Calu3 (cell line): ENCODE measurements at places on chromosomes 2 and 18. TPM values are rescaled to one million over a fixed set of nuclear protein-coding genes. Genes with fewer than 3 reads are reported as not detected.

DNA sequence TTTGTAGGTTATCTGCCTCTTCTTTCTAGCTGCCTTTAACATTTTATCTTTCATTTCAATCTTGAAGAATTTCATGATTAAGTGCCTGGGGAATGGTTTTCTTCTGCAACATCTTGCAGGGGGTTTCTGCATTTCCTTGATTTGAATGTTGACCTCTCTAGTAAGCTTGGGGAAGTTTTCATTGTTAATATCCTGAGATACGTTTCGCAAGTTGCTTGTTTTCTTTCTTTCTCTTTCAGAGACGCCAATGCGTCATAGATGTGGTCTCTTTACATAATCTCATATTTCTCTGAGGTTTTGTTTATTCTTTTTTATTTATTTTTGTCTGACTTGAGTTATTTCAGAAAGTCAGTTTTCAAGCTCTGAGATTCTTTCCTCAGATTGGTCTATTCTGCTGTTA lies 225.7 kb downstream of the XIRP2 start:
- DNase-seq, result no peak

- no peak for DNase-seq
These were observed 115.8 kb upstream of the PDE1A start for GRCh38 chr2:182542501-182543258.

GRCh38 chr2:1750933-1751766 lies 6.8 kb upstream of the PXDN start:
- DNase-seq, result peak; percentile 29

DNA sequence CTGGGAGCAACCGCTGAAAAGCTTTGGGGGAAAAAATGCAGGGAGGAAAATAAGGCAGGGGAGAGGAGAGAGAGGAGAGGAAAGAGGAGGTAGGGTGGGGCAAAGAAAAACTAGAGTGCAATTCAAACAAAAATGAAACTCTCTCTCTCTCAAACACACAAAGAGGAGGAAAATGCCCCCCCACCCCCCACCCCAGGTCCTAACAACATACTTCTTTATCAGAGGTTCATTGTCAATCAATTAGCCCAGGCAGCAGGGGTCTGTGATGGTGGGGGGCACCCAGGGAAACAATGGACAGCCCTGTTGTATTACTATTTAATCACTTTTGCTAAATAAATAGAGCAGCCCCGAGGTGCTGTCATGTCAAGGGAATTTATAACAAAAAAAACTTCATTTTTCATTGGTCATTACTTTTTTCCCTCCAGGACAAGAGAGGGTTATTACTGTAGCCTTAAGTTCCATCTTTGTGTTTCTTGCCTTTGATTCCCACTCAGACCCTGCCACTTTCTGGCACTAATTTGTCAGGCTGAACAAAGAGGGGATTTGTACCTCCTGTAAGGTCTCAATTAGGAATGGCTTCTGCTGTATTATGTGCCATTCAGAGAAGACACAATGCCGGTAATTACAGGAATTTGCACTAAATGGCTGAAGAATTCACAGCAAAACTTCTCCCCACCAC lies 55.0 kb downstream of the PLEKHM3 start:
- no peak for DNase-seq

- DNase-seq, result peak; percentile 20
These were observed 50.9 kb downstream of the SP3 start for GRCh38 chr2:173914055-173914927.

DNA sequence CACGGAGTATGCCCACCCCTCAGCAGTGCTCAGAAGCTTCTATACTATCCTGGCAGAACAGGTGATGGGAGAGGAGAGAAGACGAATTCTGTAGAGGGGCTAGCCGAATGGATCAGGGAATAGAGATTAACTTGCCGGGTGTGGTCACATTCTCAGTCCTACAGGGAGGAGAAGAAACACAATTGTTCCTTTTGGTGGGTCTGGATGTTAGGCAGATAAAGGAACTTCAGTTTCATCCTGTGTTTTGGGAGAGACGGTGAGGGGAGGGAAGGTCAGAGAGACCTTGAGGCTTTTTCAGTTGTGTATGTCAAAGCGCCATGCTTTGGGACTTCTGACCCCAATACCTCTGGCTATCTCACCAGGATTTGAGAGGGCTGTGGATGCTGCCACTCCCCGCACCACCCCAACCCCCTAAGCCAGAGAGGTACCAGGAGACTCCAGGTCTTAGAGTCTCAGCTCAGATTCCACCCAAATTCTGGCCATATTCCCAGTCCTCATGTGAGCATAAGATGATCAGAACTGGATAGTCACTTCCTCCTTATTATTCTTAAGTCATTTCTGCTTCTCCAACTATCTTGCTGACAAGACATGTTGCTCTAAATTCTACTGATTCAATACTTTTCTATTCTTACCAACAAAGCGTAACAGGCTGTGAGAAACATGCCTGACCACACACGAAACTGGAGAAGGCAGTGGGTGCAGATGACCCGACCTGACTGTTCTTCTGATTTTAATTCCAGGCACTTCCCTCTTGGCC lies 2.3 kb upstream of the TMEM37 start:
- no peak for DNase-seq

- DNase-seq, result no peak
These were observed 276.9 kb downstream of the PTPRM start for GRCh38 chr18:7844017-7844416.

- DNase-seq, result peak; percentile 8
These were observed 3.7 kb upstream of the UGT1A6 start for GRCh38 chr2:233689031-233689430.

DNA sequence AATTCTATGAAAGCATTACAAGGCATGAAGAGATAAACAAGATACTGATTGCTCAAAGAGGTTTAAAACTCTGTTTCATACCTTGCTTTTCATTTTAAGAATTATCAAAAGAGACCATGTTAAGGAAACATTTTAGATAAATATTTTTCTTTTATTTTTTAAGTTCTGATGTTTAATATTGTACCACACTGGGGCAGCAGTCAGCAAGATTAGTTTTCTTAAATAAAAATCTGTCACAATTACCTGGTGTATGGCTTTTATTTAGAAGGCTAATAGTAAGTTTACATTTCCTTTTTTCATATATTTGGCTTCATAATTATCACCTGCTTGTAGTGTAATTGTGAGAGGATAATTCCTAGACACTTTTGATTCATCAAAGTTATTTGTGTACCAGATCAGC lies 46.4 kb downstream of the ZNF804A start:
- no peak for DNase-seq

DNA sequence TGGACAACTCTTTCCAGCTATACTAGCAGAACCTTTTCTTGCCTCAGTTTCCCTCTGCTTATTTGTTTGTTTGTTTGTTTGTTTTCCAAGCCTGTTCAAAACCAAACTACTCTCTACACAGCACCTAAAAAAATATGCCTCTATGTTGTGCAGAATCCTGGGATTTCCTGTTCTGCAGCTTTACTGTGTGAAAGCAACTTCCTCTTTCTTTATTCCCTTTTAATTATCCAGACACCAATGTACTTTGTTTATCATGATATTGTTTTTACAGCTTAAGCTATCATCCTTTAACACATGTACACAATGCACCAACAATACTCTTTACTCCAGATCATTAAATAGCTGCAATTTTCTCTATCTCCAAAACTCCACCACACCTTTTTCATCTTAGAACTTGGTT lies 259.5 kb downstream of the EPHA4 start:
- DNase-seq, result no peak

DNA sequence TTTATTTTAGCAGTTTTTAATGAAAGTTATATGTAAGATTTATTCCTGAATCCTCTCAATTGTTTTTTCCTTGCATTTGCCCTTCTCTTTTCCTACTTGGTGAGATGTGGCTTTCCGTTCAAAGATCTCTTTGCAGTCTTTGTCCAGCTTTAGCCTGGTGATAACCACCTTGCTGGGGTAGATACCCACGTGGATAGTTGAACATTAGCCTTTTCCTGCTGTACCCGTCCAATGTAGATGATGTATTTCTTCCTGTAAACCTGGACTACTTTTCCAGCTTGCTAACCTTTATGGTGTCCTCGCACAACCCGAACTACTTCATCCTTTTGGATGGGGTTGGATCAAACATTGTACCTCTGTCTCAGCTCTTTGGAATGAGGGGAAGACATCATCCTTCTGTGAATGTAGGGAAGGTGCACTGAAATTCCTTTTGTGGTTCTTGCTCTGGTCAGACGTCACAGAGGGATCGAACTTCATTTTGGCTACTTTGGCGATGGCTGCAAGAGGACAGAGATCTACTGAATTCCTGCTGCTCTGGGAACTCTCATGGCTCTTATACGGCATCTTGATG lies 293.2 kb upstream of the EPAS1 start:
- no peak for DNase-seq

- no peak for DNase-seq
These were observed 493 bp downstream of the UCN start for GRCh38 chr2:27307545-27308358.

DNA sequence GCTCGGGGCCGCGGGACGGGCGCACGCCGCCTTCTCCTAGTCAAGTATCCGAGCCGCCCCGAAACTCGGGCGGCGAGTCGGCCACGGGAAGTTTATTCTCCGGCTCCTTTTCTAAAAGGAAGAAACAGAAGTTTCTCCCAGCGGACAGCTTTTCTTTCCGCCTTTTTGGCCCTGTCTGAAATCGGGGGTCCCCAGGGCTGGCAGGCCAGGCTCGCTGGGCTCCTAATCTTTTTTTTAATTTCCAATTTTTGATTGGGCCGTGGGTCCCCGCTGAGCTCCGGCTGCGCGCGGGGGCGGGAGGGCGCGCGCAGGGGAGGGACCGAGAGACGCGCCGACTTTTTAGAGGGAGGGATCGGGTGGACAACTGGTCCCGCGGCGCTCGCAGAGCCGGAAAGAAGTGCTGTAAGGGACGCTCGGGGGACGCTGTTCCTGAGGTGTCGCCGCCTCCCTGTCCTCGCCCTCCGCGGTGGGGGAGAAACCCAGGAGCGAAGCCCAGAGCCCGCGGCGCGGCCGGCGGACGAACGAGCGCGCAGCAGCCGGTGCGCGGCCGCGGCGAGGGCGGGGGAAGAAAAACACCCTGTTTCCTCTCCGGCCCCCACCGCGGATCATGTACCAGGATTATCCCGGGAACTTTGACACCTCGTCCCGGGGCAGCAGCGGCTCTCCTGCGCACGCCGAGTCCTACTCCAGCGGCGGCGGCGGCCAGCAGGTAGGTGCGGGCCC lies 617 bp downstream of the FOSL2 start:
- DNase-seq, result peak; percentile 67

DNA sequence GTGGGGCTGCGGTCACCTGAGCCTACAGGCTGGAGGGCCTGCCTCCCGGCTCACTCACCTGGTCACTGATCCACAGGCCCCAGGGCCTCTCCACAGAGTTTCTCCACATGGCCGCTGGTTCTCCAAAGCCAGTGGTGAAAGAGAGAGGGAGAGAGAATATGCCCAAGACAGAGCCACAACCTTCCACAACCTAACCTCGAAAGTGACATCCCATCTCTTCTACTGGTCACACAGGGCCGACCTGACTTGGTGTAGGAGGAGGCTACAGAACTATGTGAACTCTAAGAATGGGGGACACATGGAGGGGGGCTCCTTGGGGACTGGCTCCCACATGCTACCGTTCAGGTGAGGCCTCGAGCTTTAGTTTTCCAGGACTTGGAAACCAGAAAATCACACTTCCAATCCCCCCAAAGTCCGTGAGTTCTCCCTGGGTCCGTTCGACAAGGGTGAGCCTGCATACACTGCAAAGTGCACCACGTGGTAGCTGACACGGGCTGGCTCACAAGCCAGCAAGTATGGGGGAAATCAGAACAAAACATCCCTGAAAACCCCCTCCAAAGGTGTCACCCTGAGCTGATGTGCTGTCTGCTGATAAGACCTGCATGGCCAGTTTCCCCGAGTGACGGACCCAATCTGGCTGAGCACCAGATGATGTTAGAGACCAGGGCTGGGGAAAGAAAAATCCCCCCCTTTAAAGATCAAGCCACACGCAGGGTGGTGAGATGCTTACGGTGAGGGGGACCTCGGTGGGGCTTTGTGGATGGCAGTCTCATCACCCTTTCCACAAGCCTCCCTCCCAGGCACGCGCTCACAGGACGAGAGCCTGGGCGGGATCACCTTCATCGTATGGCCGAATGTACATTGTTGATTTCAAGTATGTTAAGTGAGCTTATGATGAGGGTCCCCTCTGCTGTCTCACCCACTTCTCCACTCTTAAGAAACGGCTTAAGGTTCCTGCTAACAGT lies 54.2 kb upstream of the SEMA4C start:
- DNase-seq, result no peak

GRCh38 chr2:231541645-231542044 lies 11.4 kb upstream of the NMUR1 start:
- no peak for DNase-seq

- no peak for DNase-seq
These were observed 167.3 kb upstream of the NOSTRIN start for GRCh38 chr2:168635065-168635577.

GRCh38 chr18:35174093-35174731 lies 66.6 kb upstream of the ZNF397 start:
- no peak for DNase-seq

- no peak for DNase-seq
These were observed 63.6 kb downstream of the INSIG2 start for GRCh38 chr2:118151831-118152230.

DNA sequence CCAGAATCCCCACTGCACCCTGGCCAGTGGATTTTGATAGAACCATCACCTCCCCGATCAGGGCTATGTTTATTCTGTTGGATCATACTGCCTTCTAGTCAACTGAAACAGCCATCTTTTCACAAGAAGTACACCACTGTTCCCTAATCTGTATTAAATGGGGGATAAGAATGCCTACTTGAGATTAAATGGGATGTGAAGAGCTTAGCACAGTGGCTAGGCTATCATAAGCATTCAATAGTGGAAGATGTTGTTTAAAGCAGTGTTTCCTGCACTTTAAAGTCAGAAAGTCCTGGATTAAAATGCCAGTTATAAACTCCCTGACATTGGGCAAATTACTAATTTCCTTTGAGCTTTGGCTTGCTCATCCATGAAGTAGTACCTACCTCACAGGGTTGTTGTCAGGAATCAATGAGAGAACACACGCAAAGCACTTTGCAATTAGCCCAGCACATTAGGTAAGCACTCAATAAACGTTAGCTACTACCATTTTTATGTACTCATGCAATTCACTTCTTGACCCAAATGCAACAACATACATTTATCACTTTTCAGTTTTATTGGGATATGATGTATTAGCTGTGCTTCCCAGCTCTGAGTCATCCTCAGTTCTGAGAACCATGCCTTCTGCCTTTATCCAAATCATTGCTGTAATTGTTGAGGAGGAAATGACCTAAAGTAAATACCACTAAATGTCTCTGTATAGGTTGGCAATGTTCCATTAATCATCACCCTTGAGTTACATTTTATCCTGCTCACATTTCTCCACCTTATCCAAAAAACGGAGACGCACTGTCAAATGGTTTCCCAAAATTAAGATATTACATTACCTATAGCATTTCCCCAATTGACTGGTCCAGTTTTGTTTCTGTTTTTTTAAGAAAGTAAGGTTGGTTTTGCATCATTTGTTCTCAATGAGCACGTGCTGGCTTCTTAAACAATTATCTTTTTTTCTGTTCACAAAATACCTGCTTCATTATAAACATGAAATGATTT lies 2.1 kb downstream of the TMEM247 start:
- no peak for DNase-seq

- DNase-seq, result peak; percentile 15
These were observed 54.0 kb downstream of the HRH4 start for GRCh38 chr18:24514439-24514838.

The NT5C1B gene
- total RNA-seq, result not detected in 2 replicates

The BIN1 gene
- total RNA-seq, result 52.8 and 54.7 TPM in 2 replicates

The C1GALT1C1L gene
- 1.3 and 1.5 TPM in 2 replicates for total RNA-seq

The MARCHF4 gene
- total RNA-seq, result 0.37 and 0.54 TPM in 2 replicates

The MAB21L4 gene
- 2.8 and 3.0 TPM in 2 replicates for total RNA-seq

The MC2R gene
- total RNA-seq, result not detected in 2 replicates

The TGFA gene
- total RNA-seq, result 80.0 and 104 TPM in 2 replicates

The PDE1A gene
- 0.26 and 0.49 TPM in 2 replicates for total RNA-seq

The POTEE gene
- 0.17 and 0.31 TPM in 2 replicates for total RNA-seq

The PROM2 gene
- total RNA-seq, result 24.7 and 29.9 TPM in 2 replicates

The FBXO41 gene
- total RNA-seq, result 15.0 and 16.1 TPM in 2 replicates

The REG1B gene
- total RNA-seq, result not detected in 2 replicates
